Stimulated activated CD8-positive, alpha-beta memory T cell treated with anti-CD3 and anti-CD28 coated beads, Interleukin-4, amount 100 ng/mL, for 1 hour (primary cell): ENCODE measurements at places on chromosomes 1 and 21.

- DNase-seq: no peak
Measured at GRCh38 chr1:25550683-25551310, 7.4 kb downstream of the LDLRAP1 start.

DNA sequence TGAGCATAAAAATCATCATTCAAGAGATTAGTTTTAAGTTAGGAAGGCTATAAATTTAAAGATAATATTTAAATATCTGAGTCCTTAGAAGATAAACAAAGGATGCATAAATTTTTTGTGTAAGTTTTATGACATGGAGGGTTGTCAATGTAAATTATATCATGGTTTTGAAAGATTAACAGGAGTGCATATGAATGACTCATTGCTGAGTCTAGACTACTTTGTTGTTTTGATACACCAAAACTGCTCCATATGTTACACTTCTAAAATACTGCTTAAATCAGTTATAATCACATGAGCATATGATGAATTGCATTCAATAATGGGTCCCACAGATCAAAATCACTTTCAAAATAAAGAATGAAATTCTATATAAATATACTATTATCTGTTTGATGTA is 312.5 kb downstream of the KCNT2 start:
- no peak for DNase-seq

DNA sequence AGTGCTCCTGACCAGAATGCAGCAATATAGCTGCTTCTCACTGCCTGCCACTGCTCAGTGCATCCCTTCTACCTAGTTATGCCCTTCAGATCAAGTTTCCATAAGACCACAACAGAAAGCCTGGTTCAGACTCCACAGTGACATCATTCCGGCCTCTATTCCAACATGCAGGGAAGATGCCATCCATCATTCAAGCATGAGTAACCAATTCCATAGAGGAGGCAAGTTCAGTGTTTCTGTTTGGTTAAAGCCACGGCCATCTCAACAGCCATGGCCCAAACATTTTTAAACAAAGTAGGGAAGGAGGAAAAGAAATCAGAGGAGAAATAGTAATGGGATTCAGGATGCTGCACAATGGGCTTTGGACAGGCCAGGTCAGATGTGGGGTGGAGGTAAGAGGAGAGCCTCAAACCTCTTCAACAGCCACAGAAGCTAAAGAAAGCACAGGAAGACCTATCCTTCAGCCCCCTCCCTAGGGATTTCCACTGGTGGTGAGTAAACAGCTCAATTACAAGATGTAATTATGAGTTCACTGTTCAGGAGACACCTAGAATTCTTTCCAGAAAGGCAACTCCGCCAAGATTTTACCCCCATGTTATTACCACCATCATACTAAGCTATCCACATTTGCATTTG is 484.9 kb downstream of the SETD4 start:
- DNase-seq: no peak

DNA sequence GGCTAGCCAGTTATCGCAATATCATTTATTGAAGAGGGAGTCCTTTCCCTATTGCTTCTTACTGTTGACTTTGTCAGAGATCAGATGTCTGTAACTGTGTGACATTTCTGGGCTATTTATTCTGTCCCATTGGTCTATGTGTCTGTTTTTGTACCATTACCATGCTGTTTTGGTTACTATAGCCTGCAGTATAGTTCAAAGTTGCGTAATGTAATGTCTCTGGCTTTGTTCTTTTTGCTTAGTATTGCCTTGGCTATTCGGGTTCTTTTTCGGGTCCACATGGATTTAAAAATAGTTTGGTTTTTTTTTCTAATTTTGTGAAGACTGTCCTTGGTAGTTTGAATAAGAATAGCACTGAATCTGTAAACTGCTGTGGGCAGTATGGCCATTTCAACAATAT is 273.7 kb downstream of the SDCCAG8 start:
- DNase-seq: no peak

GRCh38 chr1:239987103-239987745 is 104.5 kb upstream of the FMN2 start:
- DNase-seq: no peak

- no peak for DNase-seq
Measured at GRCh38 chr1:9182784-9183257, 51.8 kb upstream of the H6PD start.

DNA sequence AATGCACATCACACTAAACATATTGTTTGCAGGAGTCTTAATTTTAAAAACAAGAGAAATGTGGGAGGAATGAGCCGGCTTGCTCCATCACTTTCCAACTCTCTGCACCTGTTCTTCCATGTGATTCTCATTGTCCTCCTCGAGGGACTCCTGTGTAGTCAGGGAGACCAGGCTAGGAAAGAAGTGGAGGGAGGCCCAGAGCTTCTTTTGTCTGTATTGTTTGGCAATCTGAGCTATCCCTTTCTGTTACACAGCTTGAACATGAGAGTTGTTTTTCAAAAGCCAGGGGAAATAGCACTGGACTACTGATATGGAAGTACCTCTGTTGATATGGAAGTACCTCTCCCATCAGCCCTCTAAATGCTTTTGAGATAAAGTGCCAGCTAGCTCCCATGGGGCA is 18.8 kb upstream of the LRRC8D start:
- DNase-seq: no peak

GRCh38 chr1:201838381-201838780 is 9.4 kb downstream of the IPO9 start:
- DNase-seq: no peak

GRCh38 chr1:185562461-185563359 is 171.5 kb upstream of the HMCN1 start:
- no peak for DNase-seq

- no peak for DNase-seq
Measured at GRCh38 chr21:43893536-43894205, 28.6 kb downstream of the AGPAT3 start.

DNA sequence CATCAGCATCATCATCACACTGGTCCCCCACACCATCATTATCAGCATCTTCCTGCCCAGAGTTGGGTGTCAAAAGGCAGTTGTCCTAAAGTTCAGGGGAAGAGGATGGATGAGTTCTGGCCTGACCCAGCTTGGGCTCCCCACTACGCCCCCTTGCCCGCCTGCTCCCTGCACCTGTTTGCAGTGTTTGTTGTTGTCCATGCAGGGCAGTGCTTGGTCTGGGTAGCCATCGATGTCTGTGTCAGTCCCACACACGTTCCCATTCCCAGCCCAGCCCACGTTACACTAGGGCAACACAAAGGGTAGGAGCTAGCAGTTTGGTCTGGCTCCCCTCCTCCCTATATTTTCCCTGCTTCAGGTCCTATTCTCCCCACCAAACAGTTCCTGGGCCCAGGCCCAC is 6.8 kb downstream of the THBS3 start:
- DNase-seq: no peak

GRCh38 chr1:210489491-210489890 is 160.8 kb downstream of the HHAT start:
- DNase-seq: no peak

DNA sequence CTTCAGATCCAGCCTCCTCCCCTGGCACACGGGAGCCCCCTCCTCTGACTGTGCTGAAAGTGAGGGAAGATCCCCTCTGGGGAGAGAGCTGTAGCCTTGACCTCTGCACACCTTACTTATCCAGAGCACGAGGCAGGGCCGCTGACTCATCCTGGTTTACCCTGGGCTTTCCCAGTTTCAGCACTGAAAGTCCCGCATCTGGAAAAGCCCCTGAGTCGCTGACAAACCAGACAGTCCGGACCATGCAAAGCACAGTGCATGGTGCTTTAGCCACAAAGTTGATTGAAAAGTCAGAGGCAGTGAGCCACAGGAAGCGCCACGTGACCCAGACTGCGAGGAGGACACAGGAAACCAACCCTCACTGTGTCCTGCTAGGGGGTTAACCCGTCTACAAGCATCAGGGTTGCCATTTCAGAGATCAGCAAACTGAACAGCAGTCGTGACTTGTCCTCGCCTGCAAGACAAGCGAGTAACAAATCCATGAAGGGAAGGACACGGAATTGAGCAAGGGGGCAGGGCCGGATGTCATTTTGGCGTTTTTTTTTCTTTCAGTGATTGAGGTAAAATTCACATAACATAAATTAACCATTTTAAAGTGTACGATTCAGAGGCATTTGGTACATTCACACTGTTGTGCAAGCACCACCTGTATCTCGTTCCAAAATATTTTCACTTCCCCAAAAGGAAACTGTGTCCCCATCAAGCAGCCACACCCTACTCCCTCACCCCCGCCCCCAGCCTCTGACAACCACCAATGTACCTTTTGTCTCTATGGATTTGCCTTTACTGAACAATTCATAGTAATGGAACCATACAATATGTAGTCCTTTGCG is 19.9 kb upstream of the IFNGR2 start:
- DNase-seq: no peak

- DNase-seq: no peak
Measured at GRCh38 chr1:222454782-222455181, 93.1 kb downstream of the HHIPL2 start.

GRCh38 chr1:112788561-112788960 is 73.4 kb upstream of the PPM1J start:
- DNase-seq: no peak

DNA sequence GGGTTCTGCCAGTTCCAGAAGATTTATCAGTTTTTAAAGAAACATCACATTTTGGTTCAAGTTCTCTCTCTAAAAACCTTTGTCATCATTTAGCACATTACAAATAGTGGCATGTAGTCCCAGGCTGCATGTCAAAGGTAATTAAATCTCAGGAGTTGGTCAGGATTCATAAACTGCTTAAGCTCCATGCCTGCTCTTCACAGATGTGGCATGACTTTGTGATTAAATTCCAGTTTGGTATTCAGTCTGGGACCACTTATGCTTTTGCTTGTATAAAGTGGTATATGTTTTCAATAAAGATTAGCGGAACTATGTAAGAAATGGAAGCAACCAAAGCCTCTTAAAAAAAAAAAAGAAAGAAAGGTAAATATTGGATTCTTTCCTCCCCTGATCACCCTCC is 408.0 kb downstream of the DISC1 start:
- DNase-seq: no peak

- DNase-seq: no peak
Measured at GRCh38 chr1:48061162-48062136, 64.3 kb upstream of the TRABD2B start.

DNA sequence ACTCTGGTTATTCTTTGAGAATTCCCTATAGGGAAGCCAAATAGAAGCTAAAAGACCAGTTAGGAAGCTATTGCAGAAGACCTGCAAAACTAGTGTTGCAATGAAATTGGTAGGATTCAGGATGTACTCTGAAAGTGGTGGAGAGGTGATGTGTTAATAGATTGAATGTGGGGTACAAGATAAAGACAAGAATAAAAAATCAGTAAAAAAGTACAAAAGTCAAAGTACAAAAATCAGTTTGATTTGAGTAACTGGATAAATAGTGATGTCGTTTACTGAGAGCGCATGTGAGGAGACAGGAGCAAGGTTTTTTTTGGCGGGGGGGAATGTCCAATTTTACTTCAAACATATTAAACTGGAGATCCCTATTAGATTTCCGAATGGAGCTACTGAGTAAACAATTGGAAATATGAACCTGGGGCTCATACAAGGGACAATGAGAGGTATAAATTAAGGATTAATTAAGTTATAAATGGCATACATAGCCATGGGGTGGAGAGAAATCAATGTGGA is 2.5 kb upstream of the DCAF8 start:
- DNase-seq: no peak

- DNase-seq: no peak
Measured at GRCh38 chr1:185263292-185263691, 53.8 kb downstream of the IVNS1ABP start.

DNA sequence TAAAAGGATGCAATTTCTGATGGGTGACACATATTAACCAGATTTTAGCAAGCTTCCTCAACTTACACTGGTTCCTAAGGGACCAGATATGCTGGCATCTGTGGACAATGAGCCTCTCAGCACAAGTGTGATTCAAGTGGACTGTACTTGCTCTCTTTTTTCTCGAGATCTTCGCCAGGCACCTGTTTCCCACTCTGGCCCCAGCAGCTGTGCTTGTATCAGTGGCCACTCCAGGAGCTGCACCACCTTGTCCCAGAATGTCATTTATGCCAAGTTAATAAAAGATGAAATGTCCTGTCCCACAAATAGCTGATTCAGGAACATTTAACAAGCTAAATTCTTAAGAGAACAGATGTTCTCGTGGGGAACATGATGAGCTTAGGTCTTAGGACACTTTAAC is 14.6 kb downstream of the C1orf198 start:
- no peak for DNase-seq

DNA sequence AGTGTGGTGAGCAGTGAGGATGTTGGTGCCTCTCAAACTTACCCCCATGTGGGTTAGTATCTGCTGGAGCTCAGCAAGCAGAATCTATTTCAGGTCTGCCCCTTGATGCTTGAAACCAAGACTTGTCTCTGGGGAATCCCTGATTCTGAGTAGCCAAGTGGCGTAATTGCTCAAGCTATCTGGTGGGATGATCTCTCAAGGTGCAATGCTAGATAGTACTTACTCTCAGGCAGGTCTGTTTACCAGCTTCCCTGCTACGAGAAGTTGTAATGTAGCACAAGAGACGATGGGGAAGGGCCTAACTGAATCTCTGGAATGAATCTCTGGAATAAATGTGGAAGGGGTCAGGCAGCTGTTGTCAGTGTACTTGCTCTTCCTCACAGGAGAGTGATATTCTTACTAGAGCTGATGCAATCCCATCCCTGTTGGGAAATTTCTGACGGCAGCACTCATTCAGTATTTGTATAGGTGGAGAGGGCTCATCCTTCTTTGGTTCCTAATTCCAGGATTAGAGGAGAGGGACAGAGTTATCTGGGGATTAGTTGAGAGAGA is 65.4 kb downstream of the MACF1 start:
- DNase-seq: no peak

DNA sequence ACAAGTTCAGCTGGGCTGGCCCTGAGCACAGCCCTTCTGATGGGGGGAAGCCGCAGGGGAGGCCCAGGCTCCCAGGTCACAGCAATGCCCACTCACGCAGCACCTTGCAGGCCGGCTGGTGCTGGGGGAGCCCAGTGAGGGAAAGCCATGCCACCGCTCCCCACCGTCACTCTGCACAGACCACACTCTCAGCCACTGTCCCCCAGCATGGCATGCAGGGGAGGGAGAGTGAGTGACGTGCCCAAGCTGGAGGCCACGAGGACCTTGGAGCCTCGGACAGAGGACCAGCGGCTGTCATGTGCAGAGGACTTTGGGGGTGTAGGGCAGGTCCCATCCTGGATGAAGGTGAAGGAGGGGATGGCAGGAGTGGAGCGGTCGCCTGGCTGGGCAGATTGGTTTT is 25.1 kb downstream of the SLC45A1 start:
- DNase-seq: no peak

GRCh38 chr1:9195651-9196050 is 38.9 kb upstream of the H6PD start:
- no peak for DNase-seq

GRCh38 chr1:11842154-11843041 is 5.2 kb downstream of the NPPA start:
- no peak for DNase-seq

- no peak for DNase-seq
Measured at GRCh38 chr1:40059338-40059959, 18.9 kb downstream of the CAP1 start.

GRCh38 chr1:22892789-22893188 is 79.9 kb downstream of the LACTBL1 start:
- no peak for DNase-seq

GRCh38 chr1:56574794-56575193 is 4.6 kb downstream of the PLPP3 start:
- no peak for DNase-seq
